ENCODE measurements at places on chromosomes 1 and 21. TPM values are rescaled to one million over a fixed set of nuclear protein-coding genes. Genes with fewer than 3 reads are reported as not detected.

DNA sequence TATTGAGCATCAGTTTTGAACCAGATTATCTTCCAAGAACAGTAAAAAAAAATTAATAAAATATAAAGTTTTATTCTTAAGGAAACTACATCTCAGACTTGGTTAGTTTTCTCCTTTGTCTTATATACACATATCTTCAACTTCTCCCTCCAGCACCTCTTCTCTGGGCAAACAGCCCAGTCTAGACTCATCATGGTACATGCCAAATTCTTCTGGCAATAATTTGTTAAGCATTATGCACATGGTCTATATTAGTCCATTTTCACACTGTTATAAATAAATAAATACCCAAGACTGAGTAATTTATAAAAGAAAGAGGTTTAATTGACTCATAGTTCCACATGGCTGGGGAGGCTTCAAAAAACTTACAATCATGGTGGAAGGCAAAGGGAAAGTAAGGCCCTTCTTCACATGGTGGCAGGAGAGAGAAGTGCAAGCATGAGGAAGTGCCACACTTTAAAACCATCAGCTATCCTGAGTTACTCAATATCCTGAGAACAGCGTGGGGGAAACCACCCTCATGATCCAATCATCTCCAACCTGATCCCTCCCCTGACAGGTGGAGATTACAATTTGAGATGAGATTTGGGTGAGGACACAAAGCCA lies 108.7 kb upstream of the RNPC3 start:
- no peaks in the 10 kb centered on the region for H3K27me3 ChIP-seq
- H3K36me3 ChIP-seq, result no peaks in the 10 kb centered on the region
- no peak overlapping the region for H3K4me3 ChIP-seq
- H3K4me1 ChIP-seq, result no peaks in the 10 kb centered on the region
- no peak for DNase-seq

- H3K4me3 ChIP-seq, result no peak overlapping the region
- H3K36me3 ChIP-seq, result no peaks in the 10 kb centered on the region
- no peak overlapping the region for H3K27ac ChIP-seq
- no peaks in the 10 kb centered on the region for H3K4me1 ChIP-seq
These were observed 232.6 kb downstream of the PCP4 start for GRCh38 chr21:40099809-40100208.

- no peaks in the 10 kb centered on the region for H3K4me1 ChIP-seq
- H3K27me3 ChIP-seq, result no peaks in the 10 kb centered on the region
- no peak overlapping the region for H3K27ac ChIP-seq
- no peak overlapping the region for H3K4me3 ChIP-seq
- H3K36me3 ChIP-seq, result no peaks in the 10 kb centered on the region
- DNase-seq, result no peak
These were observed 115.9 kb downstream of the LRRC53 start for GRCh38 chr1:74396462-74396861.

- DNase-seq, result no peak
- no peaks in the 10 kb centered on the region for H3K36me3 ChIP-seq
- no peaks in the 10 kb centered on the region for H3K4me1 ChIP-seq
- no peaks in the 10 kb centered on the region for H3K27me3 ChIP-seq
- H3K4me3 ChIP-seq, result no peak overlapping the region
These were observed 4.5 kb downstream of the RHOU start for GRCh38 chr1:228739826-228740225.

GRCh38 chr1:5956022-5956830 lies 36.0 kb downstream of the NPHP4 start:
- no peaks in the 10 kb centered on the region for H3K27me3 ChIP-seq
- H3K27ac ChIP-seq, result no peak overlapping the region
- no peaks in the 10 kb centered on the region for H3K4me1 ChIP-seq
- H3K36me3 ChIP-seq, result no peaks in the 10 kb centered on the region
- DNase-seq, result no peak

DNA sequence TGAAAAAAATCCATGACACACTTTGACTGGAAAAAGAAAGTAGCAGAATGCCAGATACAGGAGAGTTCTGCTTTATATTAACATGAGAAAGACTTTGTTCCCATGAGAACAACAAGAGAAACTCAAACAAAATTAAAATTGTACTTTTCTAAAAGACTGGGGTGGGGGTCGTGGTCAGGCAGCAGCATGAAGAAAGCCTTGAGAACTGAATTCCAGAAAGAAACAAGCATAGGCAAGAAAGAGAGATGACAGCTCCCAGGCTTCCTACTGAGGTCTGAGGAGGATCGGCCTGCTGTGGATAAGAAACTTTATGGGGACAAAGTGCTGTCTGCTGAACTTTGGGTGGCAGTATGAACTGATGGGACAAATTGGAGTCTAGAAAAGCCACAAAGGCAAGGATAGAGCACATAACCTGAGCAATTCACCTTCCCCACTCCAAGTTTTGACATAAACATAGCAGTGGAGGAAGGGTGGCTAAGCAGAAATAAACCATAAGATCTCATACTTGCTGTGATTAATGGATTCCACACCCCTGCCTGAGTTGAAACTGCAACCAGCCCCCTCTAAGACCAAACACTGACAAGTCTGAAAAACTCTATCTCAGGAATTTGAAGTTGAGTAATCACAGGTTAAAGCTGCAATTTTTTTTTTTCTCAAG lies 43.7 kb downstream of the COL6A1 start:
- no peak for DNase-seq
- H3K27me3 ChIP-seq, result no peaks in the 10 kb centered on the region
- H3K4me3 ChIP-seq, result no peak overlapping the region
- no peaks in the 10 kb centered on the region for H3K4me1 ChIP-seq
- H3K36me3 ChIP-seq, result no peaks in the 10 kb centered on the region
- H3K27ac ChIP-seq, result no peak overlapping the region

DNA sequence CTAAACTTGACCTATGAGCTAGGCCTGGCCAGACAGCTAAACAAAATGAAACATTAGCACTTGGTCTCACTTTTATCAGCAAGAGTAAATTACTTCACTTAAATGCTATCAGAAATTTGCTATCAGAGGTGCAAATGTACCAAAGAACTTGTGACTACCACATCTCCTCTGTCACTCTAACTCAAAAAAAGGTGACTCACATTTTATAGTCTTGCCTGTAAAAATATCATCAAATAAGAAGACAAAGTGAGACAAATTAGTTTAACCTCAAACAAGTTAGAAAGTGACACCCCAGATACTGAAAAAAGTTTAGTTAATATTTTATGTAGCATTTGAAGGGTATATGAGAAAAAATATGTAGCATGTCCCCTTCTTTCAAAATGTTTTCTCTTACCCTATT lies 76.9 kb downstream of the EPS15 start:
- peaks cover 43% of the 10 kb centered on the region for H3K4me1 ChIP-seq
- H3K4me3 ChIP-seq, result no peak overlapping the region

DNA sequence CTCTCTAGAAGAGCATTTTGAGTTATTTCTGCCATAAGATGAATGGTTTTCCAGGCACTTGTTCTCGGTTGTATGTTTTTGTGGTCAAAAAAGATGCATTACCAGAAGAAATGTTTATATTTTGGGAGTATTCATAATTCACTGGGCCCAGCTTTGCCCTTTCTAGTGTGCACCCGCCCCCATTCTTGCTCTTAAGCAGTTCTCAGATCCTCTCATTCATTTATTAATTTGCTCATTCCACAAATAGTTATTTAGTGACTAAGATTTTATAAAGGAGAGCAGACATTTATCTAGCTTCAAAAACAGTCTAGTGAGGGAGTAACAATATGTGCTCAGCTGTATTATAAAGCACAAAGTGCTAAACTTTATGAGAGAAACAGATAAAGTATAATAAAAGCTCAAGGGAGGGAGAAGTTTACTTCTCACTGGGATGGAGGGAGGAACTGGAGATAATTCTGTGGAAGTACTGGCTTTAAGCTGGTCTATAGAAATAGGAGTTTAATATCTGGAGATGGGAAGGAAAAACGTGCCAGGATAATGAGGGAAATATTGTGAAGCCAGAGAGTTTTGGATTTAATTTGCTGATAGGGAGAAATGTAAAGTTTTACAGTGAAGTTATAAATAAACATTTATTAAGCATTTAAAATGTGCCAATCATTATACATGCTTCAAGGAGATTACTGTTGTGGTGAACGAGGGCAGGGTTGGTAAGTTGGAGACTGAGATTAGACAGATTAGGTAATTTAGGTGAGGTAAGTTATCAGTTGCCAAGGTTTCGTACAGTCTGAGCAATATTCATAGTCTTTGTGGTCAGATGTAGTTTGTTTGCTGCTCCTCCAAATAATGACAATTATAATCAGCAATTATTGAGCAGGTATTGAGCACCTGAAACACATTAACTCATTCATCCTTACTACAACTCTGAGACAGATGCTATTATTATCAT lies 9.1 kb upstream of the MACF1 start:
- no peaks in the 10 kb centered on the region for H3K36me3 ChIP-seq
- no peak for DNase-seq
- H3K27me3 ChIP-seq, result no peaks in the 10 kb centered on the region
- H3K4me3 ChIP-seq, result no peak overlapping the region
- no peaks in the 10 kb centered on the region for H3K4me1 ChIP-seq
- no peak overlapping the region for H3K27ac ChIP-seq

- no peak overlapping the region for H3K4me3 ChIP-seq
- H3K27ac ChIP-seq, result no peak overlapping the region
- no peak for DNase-seq
- H3K27me3 ChIP-seq, result no peaks in the 10 kb centered on the region
These were observed 77.4 kb upstream of the SLC2A1 start for GRCh38 chr1:43035821-43036741.

- H3K36me3 ChIP-seq, result peaks cover 63% of the 10 kb centered on the region
- no peak overlapping the region for H3K4me3 ChIP-seq
- DNase-seq, result no peak
- peaks cover 29% of the 10 kb centered on the region for H3K4me1 ChIP-seq
- no peak overlapping the region for H3K27ac ChIP-seq
- H3K27me3 ChIP-seq, result no peaks in the 10 kb centered on the region
These were observed 7.5 kb downstream of the MDM4 start for GRCh38 chr1:204523605-204524215.

- H3K4me1 ChIP-seq, result no peaks in the 10 kb centered on the region
- H3K36me3 ChIP-seq, result no peaks in the 10 kb centered on the region
- H3K27ac ChIP-seq, result no peak overlapping the region
These were observed 70.2 kb upstream of the ERRFI1 start for GRCh38 chr1:8096105-8097011.

FNDC7 gene
- total RNA-seq, result not detected

AK4 gene
- total RNA-seq, result 0.83 TPM

BCAS2 gene
- total RNA-seq, result 45.7 TPM

C1orf141 gene
- not detected for total RNA-seq

TBX19 gene
- 1.1 TPM for total RNA-seq
